ENCODE measurements at places on chromosomes 1 and 21.

DNA sequence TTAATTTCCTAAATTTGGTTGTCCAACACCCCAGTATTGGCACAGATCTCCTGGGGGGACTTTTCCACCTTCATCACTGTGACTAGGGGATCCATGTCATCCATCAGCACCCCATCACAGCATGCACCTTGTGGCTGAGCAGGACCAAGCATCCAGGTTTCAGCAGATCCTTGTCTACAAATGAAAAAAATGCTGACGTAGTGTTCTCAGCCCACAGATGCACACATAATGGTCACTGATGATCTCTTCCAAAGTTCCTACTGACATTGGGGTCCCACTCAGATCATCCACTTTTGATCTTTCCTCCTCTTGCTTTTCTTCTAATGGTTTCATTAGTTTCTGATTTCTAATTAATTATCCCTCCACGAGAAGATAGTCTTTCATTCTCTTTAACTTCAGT is 373.1 kb downstream of the TBX15 start:
- DNase-seq = no peak

- DNase-seq = no peak
These were observed 8.4 kb upstream of the USP33 start for GRCh38 chr1:77768006-77768405.

DNA sequence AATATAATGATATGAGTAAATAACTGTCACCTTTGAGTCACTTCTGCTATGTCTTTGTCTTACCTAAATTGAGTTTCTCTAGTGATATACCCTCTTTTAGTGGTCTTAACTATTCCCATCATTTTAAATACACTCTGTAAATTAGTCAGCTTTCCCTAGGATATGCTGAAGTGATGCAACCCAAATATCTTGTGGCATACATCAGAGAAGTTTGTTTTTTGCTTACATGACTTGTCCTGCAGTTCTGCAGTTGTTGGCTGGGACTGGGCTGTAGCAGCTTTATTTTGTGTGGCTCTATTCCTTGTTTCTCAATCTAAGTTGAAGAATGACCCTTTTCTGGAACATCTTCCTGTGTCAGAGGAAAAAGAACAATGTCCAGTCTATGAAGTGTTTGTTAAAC is 76.4 kb downstream of the TTC3 start:
- DNase-seq = peak; percentile 39

GRCh38 chr1:218942431-218942830 is 231.2 kb upstream of the LYPLAL1 start:
- DNase-seq = peak; percentile 41

- no peak for DNase-seq
These were observed 7.3 kb upstream of the SIM2 start for GRCh38 chr21:36691555-36692041.

- no peak for DNase-seq
These were observed 25.9 kb downstream of the ITSN1 start for GRCh38 chr21:33668180-33668579.

DNA sequence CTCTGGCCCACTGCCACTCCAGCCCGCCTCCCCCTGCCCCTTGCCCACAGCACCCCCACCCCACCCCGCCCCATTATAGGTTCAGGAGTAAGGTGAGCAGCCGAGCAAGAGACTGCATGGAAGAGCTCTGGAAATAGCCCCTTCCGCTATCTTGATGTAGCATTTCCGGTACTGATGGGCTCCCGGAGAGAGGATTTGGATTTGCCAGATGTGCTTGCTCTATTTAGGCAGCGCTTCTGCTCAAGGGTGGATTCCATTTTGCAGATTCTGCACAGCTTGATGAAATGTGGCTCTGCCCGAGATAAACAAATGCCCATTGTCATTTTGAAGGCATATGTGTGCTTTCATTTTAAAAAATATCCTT is 6.9 kb downstream of the TGFB2 start:
- no peak for DNase-seq

GRCh38 chr1:41749991-41750745 is 168.6 kb downstream of the HIVEP3 start:
- no peak for DNase-seq

GRCh38 chr1:205494115-205494514 is 10.4 kb upstream of the CDK18 start:
- DNase-seq = no peak

GRCh38 chr21:20997636-20998455 is at the start of gene NCAM2:
NCAM2 (plus strand) TSS chr21:20998409.
- peak; percentile 80 for DNase-seq
